ENCODE measurements at places on chromosomes 5 and 9.

- no peak for DNase-seq
Measured at GRCh38 chr5:12392246-12392645, 488.0 kb upstream of the CTNND2 start.

DNA sequence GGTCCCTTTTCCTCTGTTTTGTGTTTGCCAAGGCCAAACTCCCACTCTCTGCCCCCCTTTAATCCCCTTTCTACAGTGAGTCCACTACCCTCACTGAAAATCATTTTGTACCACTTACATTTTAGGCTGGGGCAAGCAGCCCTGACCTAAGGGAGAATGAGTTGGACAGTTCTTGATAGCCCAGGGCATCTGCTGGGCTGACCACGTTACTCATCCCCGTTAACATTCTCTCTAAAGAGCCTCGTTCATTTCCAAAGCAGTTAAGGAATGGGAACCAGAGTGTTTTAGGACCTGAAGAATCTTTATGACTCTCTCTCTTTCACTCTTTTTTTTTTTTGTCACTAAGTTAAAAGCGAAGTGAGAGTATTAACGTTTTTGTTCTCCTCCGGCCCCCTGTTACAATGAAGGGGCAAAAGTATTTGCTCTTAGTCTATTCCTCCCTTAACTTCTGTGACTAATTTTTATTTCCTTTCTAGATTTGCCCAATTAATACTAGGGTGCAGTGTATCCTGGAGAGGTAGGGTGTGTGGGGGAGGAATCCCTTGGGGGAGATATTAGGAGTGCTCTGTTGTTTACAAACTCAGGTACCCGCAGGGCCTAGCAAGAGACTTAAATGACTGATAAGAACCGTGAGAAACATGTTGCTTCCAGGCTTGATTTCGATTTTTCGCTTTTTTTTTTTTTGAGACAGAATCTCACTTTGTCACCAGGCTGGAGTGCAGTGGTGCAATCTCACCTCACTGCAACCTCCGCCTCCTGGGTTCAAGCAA, 14.7 kb downstream of the GM2A start:
- no peak for DNase-seq

DNA sequence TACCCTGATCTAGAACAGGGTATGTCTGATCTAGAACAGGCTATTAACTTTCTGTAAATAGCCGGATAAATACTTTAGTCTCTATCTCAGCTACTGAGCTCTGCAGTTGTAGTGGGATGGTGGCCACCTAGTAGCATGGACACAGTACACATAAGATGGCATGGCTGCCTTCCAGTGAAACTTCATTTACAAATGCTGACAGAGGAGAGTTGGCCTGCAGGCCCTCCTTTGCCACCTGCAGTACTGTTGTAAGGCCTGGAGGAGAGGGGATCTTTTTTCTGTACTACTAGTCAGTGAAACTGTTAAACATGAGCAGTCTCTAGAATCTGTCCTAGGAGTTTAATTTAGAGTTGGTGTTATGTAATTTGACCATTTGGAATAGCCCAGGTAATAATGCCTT, 86.0 kb downstream of the TRIO start:
- DNase-seq, result no peak

DNA sequence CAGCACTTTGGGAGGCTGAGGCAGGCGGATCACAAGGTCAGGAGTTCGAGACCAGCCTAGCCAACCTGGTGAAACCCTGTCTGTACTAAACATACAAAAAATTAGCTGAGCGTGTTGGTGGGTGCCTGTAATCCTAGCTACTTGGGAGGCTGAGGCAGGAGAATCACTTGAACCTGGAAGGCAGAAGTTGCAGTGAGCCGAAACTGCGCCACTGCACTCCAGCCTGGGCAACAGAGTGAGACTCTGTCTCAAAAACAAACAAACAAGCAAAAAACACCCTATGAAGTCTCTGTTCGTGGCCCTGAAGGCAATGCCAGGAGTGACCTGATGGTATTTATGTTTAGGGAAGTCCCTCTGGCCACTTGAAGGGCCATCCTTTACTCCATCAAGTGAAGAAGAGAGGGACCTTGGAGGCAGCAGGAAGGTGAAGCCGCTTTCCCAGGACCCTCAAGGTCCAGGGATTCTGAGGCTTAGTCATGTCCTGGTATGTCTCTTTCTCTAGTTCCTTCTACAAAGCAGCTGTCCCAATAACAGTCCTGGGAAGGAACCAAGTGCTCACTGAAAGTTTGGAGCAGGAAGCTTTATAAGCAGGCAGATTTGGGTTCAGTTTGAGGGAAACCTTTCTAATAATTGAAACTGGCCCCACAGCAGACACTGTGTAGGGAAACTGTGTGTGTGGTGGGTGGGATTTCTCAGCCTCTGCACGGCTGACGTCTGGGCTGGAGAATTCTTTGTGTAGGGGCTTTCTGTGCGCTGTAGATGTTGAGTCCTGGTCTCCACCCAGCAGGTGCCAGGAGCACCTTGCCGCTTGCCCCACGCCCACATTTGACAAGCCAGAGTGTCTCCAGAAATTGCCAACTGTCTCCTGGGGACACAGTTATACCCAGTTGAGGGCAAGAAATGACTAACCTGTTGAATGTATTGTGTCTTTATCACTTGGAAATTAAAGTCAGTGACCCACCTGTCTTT, 12.5 kb downstream of the PHF2 start:
- DNase-seq, result no peak

DNA sequence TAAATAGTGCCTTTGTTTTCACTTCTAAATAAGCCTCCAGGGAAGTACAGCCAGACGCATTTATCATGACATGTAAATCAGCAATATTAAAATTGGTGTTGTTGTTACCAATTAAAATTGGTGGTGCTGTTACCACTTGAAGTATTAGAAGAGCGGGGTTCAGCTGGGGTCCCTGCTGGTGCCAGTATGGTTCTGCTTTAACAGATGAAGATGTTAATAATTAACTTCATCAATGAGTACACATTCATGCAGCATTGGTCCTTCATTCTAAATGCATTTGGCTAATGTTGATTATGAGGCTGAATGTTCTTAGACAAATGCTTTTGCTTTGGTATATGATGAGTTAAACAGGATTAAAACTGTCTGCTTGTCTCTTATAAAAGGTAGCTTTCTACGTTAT, 67.6 kb upstream of the TMC1 start:
- DNase-seq, result no peak

GRCh38 chr9:5478206-5478605, 27.9 kb downstream of the CD274 start:
- DNase-seq, result no peak

DNA sequence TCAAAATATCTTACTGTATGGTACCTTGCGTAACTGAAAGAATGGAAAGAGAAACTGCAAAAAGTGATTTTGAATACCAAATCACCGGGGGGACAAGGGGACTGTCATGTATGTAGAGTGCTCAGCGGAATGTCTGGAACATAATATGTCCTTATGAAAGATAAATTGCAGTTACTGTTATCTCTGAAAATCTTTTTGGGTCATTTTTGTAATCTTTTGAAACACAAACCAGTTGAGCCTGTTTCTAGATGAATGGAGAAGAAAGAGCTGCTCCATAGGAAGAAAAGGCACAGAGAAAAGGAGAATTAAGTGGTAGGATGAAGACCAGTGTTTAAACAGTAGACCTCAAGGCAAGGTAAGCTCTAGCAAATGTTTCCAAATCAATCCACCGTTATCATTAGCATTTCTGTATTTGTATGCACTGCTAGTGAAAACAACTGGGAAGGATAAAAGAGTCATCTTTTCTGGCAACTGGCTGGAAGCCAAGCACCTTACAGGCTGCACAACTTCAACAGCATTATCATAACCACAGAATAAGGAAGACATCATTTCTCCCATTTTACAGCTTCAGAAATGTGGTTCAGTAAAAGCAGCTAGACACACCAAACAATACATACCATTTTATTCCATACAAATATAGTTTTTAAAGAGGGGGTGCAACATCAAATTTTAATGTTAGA, 158.5 kb downstream of the TRPM3 start:
- DNase-seq, result no peak

GRCh38 chr5:16486711-16487111, 21.1 kb upstream of the ZNF622 start:
- no peak for DNase-seq

DNA sequence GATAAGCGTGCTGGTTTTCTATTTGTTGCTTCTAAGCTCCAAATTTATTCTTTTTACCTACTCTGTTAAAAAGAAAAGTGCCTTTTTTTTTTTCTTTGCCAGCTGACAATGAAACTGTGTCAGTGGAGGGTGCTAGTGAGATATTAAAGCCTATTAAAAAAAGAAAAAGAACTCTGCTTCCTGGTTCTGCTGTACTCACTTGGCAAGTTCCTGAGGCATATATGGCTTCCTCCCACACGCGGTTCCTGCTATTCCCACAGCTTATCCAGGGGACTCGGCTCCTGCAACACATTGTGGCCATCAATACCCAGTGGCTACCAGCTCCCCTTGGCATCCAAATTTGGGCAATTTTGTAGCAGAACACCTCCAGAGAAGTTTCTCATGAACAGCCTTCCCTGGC, 1977.7 kb upstream of the CDH9 start:
- no peak for DNase-seq

DNA sequence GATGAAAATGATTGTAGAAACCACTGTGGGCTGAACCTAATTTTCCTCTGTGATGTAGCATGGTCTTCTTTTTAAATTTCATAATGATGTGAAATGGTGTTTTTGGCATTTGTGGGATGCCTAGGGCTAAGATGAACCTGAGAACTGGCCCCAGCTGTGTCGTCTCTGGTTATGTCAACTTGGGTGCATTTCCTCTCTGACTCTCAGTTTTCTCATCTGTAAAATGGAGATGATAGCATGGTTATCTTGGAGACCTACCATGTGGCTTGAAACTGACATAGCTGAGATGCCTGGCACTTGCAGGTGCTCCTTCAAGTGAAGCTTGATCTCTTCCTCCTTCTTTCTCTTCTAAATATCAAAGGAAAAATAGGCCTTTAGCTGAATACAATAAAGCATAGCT, 77.8 kb downstream of the BOD1 start:
- DNase-seq, result no peak

- DNase-seq, result no peak
Measured at GRCh38 chr5:102483736-102484135, 15.1 kb downstream of the SLCO6A1 start.

GRCh38 chr5:42927730-42928129, 112.4 kb downstream of the ANXA2R start:
- DNase-seq, result no peak

- no peak for DNase-seq
Measured at GRCh38 chr9:134088063-134088725, 20.4 kb upstream of the BRD3 start.

GRCh38 chr5:140664030-140664358, 710 bp upstream of the WDR55 start:
- no peak for DNase-seq

- no peak for DNase-seq
Measured at GRCh38 chr5:142830241-142831008, 60.2 kb downstream of the ARHGAP26 start.

- DNase-seq, result no peak
Measured at GRCh38 chr9:3664044-3664443, 138.2 kb upstream of the RFX3 start.

- DNase-seq, result no peak
Measured at GRCh38 chr5:133863857-133864585, 104.4 kb downstream of the C5orf15 start.

Measured in stimulated activated CD8-positive, alpha-beta memory T cell treated with anti-CD3 and anti-CD28 coated beads, Interleukin-2, amount 100 ng/mL, for 1 hour (primary cell).